Activated T-cell treated with anti-CD3 and anti-CD28 coated beads for 24 hours (primary cell): ENCODE measurements at places on chromosomes 3 and 15.

DNA sequence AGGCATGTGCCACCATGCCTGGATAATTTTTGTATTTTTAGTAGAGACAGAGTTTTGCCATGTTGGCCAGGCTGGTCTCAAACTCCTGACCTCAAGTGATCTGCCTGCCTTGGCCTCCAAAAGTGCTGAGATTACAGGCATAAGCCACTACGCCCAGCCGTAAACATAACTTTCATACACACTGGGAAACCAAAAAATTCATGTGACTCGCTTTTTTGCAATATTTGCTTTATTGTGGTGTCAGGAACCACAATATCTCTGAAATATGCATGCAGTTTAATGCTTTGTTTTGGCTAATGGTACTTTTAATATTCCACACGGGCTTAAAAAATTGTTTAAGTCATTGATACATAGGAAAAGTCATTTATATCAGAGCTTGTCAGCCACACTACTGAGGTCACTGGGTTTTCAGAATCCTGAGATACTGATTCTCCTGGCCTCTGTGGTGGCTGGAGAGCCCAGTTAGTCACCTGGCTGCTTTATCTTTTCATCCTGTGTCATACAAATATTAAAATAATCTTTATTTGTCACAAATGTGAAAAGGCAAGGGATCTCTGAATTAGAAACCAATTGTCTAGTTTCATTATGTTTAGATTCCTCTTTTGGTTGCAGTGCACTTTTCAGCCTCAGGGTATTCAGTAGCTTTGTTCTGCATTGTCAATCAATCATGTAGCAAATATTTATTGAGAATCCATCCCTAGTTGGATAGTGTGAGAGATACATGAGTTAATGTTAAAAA, 10.0 kb downstream of the TMEM62 start:
- no peak for DNase-seq

GRCh38 chr3:184261854-184262763, 756 bp upstream of the CAMK2N2 start:
- DNase-seq = no peak

DNA sequence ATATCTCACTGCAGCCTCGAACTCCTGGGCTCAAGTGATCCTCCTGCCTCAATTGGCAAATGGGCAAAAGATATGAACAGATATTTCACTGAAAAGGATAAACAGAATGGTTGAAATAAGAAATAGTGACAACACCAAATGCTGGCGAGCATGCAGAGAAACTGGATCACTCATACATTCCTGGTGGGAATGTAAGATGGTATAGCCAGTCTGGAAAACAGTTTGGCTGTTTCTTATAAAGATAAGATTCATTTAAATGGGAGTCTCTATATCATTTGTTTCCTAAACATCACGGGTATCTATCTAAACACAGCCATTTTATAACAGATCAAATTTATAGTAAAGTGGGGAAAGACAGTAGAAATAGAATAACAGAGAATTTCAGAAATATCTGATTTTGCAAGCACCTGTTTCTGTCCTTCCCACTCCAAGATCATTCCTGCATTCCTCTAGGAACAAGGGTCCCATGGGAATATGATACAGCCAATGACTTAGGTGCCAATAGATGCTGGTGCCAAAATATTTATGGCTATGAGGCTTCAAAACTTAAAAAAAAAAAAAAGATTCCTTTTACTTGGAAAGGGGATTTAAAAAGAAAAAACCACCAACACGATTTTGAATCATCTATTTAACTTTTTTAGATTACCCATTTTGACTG, 9.9 kb upstream of the TFDP2 start:
- no peak for DNase-seq

- no peak for DNase-seq
Measured at GRCh38 chr15:63839722-63840121, 6.0 kb upstream of the HERC1 start.

DNA sequence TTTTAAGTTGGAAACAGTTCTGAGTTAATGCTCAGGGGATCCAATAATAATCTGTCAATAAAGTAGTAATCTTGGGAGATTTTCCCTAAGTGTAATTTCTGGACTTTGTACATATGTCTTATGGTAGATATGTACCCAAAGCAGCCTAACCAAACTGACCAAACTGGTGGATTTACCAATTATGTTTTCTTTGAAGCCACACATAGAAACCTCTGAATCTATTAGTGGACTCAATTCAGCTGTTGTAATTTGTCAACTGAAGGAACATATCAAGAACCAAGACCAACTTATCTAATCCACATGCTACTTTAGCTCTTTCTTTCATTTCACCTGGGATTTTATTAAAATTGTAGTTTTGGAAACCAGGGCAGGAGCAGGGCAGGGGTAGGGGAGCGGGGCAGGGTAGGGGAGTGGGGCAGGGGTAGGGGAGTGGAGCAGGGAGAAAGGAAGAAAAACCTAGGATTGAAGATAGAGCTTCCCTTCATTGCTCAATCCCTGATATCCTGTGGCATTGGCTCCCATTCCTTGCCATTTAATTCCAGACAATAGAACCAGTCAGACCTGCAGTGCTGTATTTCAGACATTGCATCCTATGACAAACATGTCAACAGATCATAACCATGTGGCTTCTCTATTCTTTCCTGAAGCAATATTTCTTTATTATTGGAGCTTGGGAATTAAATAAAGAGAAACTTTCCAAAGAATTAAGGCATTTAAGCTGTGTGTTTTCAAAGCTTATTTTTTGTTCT, 101.8 kb downstream of the NFKBIZ start:
- DNase-seq = no peak

GRCh38 chr3:76500746-76501275, 539.1 kb upstream of the ROBO2 start:
- DNase-seq = no peak

- no peak for DNase-seq
Measured at GRCh38 chr3:169699536-169700050, 36.1 kb upstream of the MECOM start.

- no peak for DNase-seq
Measured at GRCh38 chr3:171770689-171771620, 39.3 kb downstream of the PLD1 start.

GRCh38 chr3:145817870-145818483, 343.0 kb downstream of the PLOD2 start:
- no peak for DNase-seq

GRCh38 chr3:12194669-12195161, 36.0 kb upstream of the TIMP4 start:
- DNase-seq = no peak

GRCh38 chr3:157030712-157031111, 129.2 kb downstream of the CCNL1 start:
- no peak for DNase-seq

DNA sequence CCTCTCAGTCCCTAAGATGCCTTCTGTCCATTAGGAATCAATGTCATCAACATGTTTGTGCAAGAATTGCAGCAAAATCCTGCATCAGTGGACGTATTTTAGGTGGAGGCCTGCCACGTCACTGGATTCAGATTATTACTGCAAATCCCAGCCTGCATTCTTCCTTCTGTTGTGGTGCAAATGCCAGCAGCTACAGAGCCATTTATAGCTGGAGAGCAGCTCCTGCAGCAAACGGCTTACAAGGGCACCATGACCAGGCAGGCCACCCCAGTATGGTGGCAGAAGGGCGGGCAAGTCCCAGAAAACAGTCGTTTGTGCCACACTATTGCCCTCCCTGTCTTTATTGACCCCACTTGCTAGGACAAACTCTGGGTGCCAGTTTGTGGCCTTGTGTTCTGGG, 74.7 kb downstream of the SNRK start:
- DNase-seq = no peak

DNA sequence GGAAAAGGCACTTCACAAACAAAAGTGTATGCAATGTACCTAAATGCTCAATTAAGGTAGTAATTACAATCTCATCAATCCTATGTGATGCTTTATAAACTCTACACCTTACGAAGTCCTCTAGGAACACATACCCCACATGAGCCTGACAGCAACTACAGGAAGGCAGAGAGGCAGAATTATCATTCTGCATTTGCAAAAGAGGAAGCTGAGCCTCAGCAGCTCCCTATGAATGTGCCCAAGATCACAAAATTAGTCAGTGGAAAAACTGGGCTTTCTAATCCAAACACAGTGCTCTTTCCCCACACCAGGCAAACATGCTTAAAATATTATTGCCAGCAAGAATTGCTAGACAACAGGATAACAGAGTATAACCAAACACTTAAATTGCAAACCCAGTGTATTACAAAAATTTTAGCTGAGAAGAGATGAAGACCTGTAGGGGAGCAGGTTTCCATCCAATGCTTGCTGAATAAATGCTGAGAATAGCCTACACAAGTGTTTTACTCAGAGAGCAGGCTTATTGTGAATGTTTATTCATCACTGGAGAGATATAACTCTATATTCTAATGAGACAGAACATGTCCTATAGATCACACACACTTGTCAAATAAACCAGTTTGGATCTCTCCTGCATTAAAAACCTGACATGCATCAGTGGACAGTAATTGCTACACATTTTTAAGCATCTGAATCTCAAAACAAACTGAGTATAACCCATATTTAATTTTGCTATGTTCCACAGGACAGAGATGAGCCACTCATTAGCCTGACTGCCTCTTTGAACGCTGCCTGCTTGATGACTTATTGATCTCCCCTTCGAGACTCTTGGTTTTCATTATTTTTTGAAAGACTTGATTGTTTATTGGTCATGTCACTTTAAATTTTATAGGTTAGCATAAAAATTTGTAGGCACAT, 62.2 kb downstream of the PLCH1 start:
- DNase-seq = no peak

DNA sequence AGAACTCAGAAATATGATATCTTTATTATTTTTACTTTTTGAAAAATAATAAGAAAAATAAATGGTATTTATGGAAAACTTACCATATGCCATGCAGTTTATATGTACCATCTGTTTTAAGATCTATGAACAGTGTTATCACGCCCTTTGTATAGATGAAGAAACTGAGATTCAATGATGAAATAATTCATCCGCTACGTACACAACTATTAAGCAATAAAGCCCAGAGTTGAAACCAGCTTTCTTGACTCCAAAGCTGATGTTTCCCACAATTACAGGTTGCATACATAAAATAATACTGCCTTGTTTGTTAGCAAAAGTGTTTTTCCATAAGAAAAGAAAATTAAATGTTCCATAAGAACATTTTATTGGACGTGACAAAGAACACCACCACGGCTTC, 67.2 kb upstream of the BCL6 start:
- no peak for DNase-seq

GRCh38 chr15:57149196-57149595, 227.1 kb upstream of the CGNL1 start:
- no peak for DNase-seq

- DNase-seq = no peak
Measured at GRCh38 chr15:24865303-24865702, 89.5 kb upstream of the SNRPN start.
